ENCODE measurements at places on chromosomes 1 and 21.

DNA sequence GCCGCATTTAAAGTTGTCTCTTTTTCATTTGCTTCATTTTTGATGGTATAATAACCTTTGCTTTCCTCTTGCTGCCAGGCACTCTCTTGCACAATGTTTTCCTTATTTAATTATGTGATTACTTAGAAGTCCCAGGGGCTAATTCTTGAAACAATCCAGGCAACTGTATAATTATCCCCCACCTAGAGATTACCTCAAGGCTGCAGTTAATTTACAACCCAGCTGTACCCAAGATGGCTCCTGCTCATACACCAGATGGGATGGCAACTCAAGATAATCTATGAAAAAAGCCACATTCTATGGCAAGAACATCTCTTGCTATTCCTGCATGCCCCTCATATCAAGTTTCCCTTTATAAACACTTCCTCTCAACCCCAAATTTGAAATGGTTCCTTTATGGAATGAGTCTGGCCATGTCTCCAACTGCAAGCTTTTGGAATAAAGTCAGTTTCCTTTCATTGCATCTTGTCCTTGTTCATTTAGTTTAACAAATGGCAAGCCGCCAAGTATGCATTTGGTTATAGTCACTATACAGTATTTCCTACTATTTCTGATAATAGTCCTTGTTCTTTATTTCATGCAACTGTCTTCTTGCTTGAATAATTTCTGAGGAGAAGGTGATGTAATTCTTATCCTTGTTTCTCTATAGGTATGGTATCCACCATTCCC lies 1042.6 kb downstream of the PLA2G4A start:
- DNase-seq = no peak

- no peak for DNase-seq
These were observed 46.9 kb downstream of the HLX start for GRCh38 chr1:220926146-220926545.

DNA sequence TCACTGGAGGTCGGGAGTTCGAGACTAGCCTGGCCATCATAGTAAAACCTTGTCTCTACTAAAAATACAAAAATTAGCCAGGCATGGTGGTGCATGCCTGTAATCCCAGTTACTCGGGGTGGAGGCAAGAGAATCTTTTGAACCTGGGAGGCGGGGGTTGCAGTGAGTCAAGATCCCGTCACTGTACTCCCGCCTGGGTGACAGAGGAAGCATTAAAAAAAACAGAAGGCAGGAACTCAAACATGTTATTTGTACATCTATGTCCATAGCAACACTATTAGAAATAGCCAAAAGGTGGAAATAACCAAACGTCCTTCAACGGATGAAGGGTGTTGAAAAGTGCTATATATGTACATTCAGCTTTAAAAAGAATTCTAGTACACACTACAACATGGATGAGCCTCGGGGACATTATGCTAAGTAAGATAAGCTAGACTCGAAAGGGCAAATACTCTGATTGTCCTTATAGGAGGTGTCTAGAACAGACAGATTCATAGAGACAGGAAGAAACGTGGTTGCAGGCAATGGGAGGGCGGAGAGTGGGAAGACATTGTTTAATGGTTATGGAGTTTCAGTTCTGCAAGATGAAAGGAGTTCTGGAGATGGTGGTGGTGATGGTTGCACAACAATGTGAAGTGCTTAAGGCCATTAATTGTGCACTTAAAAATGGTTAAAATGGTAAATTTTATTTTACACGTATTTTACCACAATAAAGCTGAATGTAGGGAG lies 19.2 kb downstream of the NLRP3 start:
- no peak for DNase-seq

DNA sequence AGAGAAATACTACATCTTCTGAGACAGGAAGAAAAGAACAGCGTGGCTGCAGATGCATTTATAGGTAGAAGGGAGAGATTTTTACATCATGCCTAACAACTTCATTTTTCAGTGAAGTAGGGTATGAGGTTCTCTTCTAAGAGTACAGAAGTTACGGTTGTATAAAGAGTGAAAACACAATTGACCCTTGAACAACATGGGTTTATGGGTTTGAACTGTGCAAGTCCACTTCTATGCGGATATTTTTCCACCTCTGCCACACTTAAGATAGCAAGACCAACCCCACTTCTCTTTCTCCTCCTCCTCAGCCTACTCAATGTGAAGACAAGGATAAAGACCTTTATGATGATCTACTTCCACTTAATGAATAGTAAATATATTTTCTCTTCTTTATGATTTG lies 64.5 kb downstream of the RPAP2 start:
- DNase-seq = no peak

DNA sequence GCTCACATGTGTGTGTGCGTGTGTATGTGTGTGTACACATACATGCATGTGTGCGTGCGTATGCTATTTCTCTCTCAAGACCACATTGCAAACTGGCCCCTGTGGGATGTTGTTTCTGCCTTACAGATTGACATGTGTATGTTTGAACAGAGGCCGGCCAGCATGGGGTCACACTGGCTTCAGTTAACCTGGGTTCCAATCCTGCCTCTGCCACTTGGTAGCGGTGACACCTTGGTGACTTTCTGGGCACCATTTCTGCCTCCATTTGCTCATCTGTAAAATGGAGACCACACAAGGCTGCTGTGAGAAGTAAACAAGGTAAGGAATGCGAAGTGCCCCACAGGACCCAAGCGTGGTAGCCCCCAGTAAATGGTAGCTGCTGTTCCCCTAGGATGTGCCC lies 51.7 kb downstream of the TCP10L start:
- DNase-seq = no peak

- no peak for DNase-seq
These were observed 136.9 kb upstream of the L1TD1 start for GRCh38 chr1:62057641-62058290.

DNA sequence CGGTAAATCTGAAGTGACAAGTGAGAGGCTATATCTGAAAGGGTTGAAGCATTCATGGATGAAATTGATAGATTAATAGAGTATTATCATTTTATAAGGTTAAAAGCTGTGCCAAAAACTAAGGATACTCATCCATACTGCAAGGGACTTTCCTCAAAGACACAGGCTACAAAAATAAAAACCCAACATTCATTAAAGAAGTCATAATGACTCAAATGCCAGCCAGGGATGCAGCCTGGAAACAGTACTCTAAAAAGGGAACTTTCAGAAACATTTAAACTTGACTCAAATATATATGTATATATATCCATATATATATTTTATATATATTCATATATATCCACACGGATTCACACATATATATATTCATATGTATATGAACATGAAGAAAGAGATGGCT lies 1.1 kb upstream of the TIAM1 start:
- no peak for DNase-seq

DNA sequence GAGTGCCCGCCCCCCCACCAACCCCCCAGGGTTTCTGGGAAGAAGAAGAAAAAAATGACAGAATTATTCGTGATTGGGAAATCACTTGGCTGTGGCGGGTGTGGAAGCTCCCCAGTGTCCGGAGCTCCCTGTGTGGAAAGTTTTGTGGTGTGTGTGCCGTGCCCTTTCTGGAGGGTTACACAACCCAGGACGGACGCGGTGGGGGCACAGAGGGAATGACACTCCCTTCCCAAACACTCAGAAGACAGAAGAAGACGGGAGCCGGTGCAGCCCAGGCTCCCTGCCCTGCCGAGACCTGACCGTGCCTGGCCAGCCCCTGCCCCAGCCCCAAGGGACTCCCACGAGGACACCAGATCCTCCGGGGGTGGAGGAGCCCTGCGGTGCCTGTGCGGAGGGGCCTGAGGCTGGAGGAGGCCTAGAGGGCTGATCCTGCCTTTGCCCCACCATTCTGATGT lies 33.0 kb upstream of the ADARB1 start:
- DNase-seq = no peak

GRCh38 chr1:224392411-224393249 lies 36.0 kb downstream of the CNIH4 start:
- DNase-seq = no peak

- DNase-seq = no peak
These were observed 4.8 kb upstream of the FOXD2 start for GRCh38 chr1:47433037-47433421.

GRCh38 chr1:196608390-196609369 lies at the start of gene KCNT2:
TSS of gene KCNT2 (minus strand) at chr1:196608440. CDS start at chr1:196608309, 131 bp downstream.
- DNase-seq = no peak

DNA sequence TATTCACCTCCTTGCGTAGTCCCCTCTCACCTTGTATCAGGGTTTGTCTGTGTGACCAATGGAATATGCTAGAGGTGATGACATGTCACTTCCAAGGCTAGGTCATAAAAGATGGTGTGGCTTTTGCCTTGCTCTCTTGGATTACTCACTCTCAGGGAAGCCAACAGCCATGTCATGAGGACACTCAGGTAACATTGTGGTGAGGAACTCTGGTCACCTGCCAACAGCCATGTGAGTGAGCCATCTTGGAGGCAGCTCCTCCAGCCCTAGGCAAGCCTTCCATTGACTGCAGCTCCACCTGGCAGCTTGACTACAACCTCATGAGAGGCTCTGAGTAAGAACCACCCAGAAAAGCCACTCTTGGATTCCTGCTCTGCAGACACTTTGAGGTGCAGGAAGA lies 11.0 kb upstream of the HEYL start:
- no peak for DNase-seq

GRCh38 chr1:179025975-179026812 lies 500 bp downstream of the FAM20B start:
- peak; percentile 40 for DNase-seq

DNA sequence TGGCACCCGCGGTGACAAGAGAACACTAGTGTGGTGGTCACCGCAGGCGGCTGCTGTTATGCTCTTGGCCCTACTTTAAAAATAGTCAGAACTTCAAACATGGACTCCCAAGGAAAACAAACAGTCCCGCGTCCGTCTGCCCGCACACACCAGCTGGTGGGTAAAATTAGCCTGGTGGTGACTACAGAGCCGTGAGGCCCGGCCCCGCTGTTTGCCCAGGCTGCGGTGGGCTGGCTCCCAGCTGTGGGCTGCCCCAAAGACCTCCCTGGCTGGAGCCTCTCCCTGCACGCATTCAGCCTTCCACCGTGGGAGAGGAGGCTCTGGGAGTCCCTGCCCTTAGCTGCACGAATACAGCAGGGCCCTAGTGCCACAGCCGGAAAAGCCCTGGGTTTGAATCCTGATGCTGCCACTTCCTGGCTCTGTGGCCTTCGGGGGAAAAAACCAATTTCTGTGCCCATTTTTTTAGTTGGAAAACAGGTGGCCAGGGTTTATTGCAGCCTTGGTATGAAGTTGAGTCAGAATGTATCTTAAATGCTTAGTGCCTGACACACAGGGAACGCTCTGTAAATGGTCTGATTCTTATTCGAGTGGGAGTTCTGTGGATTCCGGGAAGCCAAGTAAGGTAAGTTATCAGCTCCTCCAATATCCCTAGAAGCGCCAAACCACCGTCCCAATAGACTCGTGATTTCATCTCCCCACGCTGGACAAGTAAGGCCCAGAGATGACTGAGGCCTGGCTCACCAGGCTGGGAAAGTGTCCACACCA lies 58.2 kb downstream of the ALPL start:
- DNase-seq = no peak

- DNase-seq = no peak
These were observed 195.2 kb downstream of the S1PR1 start for GRCh38 chr1:101431956-101432510.

DNA sequence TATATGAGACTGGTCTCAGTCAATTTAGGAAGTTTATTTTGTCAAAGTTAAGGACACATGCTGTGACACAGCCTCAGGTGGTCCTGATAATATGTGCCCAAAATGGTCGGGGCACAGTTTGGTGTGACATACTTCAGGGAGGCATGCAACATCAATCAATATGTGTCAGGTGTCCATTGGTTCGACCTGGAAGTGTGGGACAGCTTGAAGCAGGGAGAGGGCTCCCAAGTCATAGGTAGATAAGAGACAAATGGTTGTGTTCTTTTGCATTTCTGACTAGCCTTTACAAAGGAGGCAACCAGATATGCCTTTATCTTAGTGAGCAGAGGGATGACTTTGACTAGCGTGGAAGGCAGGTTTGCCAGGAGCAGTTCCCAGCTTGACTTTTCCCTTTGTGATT lies 4.5 kb upstream of the ERVH48-1 start:
- DNase-seq = no peak

DNA sequence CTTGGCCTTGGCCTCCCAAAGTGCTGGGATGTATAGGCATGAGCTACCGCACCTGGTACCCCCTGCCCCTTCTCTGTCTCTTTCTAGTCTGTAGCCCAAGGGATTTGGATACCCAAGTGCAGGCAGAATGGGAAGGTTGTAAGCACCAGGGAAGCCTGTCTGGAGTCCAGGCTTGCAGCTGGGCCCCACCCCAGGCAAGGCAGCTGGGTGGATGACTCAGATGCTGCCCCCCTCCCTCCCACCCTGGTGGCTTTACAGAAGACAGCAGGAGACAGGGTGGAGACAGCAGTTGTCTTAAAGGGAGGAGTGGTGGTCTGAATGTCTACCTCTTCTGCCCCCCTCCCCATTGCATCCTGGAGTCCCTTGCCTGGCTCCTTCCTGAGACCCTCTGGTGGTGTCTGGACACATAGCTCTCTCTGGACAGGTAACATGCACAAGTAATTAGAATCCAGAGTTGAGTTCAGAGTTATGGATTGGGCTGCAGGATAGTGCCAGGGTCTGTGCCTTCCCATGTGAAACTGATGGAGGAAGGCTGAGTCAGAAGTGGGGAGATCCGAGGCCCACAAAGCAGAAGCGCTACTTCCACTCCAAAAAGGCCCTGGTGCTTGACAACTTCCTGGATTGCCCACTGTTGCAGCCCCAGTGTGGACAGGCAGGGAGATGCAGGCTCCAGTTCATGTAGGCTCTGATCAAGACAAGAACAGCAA lies 5.1 kb downstream of the LMNA start:
- DNase-seq = no peak

DNA sequence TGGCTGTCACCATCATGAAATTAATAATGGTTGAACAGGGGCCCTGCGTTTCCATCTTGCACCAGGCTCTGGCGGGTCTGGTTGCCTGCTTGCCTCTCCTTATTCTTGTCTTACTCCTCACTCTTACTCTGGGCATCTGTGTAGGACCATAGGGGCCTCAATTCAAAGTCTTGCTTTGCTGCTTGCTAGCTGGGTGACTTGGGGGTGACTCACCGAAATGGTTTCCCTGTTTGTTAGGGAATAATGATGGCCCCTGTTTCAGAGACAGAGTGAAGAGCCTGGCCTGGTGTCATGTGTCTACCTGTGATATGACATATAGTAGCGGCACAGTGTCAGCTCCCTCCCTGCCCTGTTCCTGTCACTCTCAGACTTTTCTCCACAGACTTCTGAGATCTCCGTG lies 24.6 kb downstream of the KCNC4 start:
- no peak for DNase-seq

- DNase-seq = no peak
These were observed 67.3 kb upstream of the AKT3 start for GRCh38 chr1:243917177-243917862.

GRCh38 chr21:42622284-42622683 lies 31.1 kb upstream of the PDE9A start:
- no peak for DNase-seq
